ENCODE measurements at places on chromosomes 2 and 18.

DNA sequence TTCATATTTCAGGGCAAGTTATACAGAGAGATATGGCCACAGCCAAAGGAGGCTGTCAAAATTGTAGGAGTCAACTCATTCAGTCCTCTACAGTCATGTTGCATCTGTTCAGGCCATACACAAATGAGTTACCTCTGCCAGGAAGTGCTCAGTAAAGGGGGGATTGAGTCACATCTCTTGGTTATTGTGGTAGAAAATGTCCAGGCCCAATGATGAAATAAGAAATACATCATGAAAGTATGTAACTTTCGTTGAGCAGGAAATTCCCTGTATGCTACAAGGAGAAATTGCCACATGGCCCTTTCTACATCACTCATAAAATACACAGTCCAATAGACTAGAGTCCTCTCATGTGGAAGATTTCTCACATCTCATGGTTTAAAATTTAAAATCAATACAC, 103.9 kb upstream of the COL3A1 start:
- DNase-seq = no peak

DNA sequence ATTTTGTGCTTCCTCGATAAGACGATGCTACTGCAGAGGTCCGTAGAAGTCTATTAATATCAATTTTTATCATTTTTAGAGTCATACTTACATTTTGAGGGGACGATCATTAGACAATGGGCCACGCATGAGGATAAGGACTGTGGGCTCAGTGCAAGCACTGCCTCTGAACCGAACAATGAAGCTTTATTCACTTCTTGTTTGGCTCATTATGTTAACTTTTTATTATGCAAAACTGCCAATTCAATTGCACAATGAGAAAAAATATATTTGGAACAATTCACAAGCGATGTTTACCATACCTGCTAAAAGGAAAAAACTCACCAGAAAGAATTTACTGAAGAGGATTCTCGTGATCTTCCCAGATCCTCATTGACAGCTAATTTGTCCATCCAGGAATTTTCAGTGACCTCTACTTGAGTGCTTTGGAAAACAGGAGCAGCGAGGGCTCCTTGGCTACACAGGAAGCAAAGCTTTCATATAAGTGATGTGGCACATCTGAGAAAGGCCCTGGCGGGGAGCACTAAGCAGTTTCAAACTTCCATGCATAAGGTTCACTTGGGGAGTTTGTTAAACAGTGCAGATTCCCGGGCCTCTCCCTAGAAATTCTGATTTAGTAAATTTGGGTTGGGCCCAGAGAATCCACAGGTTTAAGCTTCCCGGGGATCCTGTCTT, 13.3 kb upstream of the CAPN13 start:
- no peak for DNase-seq

GRCh38 chr2:9666306-9666705, 35.5 kb upstream of the YWHAQ start:
- no peak for DNase-seq

DNA sequence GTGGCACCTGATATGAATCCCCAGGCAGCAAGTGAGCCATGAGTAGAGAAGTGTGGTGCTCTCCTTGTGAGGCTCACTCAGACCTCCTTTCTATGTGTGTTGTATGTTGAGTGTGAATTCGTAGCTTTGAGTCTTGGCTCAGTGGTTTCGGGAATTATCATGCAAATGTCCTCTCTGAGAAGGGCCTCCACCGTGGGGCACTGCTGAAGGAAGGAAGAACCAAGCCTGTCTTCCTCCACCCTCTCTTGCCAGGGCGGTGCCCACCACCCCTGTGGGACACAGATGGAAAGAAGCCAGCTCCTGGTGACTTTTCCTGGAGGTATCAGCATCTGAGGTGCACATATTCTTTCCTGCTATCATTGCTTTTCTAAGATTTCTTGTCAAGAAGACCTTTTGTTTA, 156.1 kb downstream of the MYT1L start:
- no peak for DNase-seq

DNA sequence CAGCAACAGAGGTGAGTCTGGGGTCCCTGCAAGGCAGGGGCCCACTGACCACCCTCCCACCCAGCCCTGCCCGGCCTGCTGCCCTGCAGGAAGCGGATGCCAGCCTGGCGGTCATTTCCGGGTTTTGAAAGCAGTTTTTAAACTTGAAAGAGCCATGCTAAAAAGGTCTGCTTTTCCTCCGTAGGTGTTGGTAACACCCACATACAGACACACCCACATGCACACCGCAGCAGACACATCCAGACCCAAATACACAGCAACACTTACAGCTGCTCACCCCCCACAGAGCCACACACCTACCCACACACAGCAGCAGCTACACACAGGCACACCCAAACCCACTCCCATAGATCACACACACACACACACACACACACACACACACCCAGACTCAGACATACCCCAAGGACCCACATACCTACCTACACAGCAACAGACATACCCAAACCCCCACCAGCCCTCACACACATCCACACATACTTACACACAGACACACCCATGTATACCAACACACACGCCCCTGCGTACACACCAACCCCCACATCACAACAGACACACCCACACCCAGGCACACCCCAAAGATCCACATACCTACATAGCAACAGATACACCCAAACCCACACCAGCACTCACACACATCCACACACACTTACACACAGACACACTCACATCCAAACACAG, 7.6 kb downstream of the ZFP36L2 start:
- DNase-seq = no peak

DNA sequence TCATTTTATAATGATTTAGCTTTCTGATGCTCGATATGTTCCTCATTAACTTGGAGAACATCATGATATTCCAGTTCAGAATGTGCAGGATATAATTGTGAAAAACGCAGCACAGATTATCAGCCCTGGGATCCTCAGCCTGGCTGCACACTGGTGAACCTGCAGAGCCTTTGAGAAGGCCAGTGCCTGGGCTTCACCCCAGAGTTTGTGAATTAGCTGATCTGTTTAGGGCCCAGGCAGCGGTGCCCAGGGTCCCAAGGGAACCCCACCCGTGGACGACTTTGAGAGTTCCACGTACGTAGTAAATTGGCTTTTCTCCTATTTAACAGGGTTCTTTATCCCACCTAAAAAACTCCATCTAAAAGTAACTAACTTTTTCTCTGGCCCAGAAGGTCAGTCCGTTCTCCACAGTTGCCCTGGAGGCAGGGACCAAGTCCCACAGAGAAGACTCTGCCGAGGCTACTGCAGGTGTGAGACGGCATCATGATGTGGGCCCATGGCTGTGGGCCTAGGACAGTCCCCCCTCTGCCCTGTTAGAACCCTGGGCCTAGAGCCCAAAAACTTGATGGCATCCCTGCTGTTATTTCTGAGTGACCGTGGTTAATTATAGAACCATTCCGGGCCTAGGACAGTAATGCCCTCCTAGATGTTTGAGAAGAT, 39.6 kb upstream of the RPL31 start:
- DNase-seq = no peak

DNA sequence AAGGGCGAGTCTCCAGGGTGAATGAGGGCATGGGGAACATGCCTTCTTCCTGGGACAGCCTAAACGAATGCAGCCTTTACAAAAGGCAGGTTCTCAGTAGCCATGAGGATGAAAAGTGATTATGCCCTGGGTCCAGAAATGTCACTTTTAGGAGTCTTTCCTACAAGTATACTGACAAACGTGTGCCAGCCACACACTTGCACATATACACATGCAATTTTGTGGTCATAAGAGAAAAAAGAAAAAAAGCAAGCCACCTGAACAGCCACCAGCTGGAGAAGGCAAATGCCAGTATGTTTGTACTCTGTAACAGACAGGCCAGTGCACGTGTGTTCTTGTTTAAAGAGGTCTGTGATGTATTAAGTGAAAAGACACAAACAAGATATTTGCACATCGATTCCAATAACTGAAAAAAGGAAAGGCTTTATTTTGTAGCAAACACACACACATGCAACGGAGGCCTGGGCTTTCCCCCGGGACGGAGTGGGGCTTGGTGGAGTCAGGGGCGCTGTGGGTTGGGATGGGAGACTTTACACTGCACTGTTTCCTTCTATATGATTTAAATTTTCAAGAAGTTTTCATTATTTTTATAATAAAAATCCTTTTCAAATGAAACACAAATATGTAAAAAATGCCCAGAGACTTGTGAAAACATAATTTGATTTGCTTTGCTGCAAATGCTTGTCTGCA, 108.4 kb downstream of the FAM210A start:
- no peak for DNase-seq

DNA sequence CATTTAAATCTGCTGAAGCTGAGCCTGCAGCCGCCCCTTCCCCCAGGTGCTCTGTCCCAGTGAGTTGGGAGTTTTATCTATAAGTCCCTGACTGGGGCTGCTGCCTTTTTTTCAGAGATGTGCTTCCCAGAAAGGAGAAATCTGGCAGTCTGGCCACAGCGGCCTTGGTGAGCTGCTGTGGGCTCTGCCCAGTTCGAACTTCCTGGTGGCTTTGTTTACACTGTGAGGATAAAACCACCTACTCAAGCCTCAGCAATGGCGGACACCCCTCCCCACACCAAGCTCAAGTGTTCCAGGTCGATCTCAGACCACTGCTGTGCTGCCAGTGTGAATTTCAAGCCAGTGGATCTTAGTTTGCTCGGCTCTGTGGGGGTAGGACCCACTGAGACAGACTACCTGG, 97.3 kb downstream of the ACAA2 start:
- DNase-seq = no peak

GRCh38 chr2:168781191-168781817, 21.1 kb upstream of the NOSTRIN start:
- no peak for DNase-seq

DNA sequence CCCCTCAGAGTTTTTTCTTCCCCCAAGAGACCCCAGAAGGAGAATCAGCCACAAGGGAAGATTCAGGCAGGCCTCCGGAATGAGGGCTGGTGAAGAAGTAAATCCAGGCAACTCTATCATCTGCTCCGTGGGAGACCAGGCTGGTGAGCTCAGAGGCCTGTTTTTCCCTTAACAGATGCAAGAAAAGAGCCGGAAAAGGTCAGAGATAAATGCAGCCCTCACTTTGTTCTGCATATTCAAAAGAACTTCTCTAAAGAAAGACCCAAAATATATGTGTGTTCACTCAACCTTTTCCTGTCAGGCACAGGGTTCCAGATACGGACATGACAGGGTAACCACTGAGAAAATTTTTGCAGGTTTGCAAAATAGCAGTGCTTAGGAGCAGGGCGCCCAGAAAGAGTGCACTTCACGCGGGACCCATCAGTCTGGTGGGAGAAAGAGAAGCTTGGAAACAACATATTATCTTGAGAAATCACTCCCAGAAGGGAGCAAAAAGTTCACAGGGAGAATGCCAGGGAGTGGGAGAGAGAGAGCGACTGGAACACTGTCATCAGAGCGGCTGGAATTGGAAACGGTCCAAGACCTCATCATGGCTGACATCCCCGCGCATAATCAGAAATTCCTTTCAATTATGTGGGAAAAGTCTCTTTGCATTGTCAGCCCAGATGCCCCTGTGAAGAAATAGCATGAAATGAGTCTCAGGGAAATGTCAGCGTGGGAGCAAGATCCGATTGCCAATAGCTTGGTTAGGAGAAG, 244.8 kb upstream of the SLC14A2 start:
- no peak for DNase-seq

- no peak for DNase-seq
Observed at GRCh38 chr2:168685600-168686451, 116.6 kb upstream of the NOSTRIN start.

- no peak for DNase-seq
Observed at GRCh38 chr2:195356920-195357440, 300.0 kb upstream of the SLC39A10 start.

DNA sequence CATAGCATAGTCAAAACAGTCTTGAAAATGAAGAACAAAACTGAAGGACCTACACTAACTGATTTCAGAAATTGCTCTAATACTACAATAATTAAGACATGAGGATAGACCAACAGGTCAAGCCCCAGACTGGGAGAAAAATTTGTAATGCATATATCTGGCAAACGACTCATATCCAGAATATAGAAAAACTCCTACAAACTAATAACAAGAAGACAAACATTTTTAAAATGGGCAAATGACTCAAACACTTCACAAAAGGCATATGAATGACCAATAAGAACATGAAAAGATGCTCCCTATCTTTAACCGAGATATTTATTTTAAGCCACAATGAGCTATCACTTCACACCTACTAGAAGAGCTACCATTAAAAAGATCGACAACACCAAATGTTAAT, 14.2 kb downstream of the TGFBRAP1 start:
- DNase-seq = no peak

- no peak for DNase-seq
Observed at GRCh38 chr2:232879618-232880494, 9.8 kb downstream of the SNORC start.

- no peak for DNase-seq
Observed at GRCh38 chr18:55635439-55635838, 47.4 kb upstream of the TCF4 start.

- peak; percentile 83 for DNase-seq
Observed at GRCh38 chr2:217743966-217744761, 258.6 kb downstream of the TNS1 start.

DNA sequence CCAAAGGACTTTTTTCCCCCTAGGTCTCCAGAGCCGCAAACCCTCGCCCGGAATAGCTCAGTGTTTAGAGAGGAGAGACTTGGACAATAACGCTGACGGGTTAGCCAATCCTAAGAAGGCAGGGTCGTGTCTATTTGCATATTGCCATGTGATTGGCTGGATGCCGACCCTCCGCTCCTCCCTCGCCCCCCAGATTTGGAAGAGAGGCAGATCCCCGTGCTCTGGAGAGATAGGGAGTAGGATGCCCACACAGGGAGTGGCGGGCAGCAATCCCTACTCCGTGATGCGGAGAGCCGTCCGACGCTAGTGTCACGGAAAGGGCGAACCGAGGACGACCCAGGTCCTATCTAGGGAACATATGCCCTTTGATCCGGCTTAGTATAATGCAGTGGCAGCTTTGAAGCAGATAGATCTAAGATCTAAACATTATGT, 1.4 kb downstream of the WNT6 start:
- DNase-seq = peak; percentile 38

GRCh38 chr2:205644018-205644417, 38.3 kb upstream of the NRP2 start:
- no peak for DNase-seq

GRCh38 chr2:21017748-21018276, 26.1 kb downstream of the APOB start:
- no peak for DNase-seq

- no peak for DNase-seq
Observed at GRCh38 chr2:169562519-169562918, 11.1 kb downstream of the FASTKD1 start.

DNA sequence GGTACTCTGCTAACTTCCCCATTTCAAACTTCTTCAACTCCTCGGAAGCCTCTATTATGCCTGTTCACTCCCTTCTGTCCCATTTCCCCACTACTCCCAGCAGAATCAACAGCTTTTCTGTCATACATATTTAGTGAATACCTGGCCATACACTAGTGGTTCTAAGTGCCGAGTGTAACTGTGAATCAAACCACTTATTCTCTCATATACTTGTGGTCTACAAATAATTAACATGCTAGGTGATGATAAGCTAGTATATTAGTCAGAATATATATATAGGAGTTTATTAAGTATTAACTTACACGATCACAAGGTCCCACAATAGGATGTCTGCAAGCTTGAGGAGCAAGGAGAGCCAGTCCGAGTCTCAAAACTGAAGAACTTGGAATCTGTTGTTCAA, 150.7 kb downstream of the CCDC102B start:
- DNase-seq = no peak
